ENCODE measurements at places on chromosomes 13 and 19. TPM values are rescaled to one million over a fixed set of nuclear protein-coding genes. Genes with fewer than 3 reads are reported as not detected.

TTC9B gene
- not detected for total RNA-seq

NAPSA gene
- total RNA-seq = 3.1 TPM

HRC gene
- not detected for total RNA-seq

PLK5 gene
- total RNA-seq = not detected

- H3K4me1 ChIP-seq = peaks cover 9% of the 10 kb centered on the region
- peaks cover 49% of the 10 kb centered on the region for H3K36me3 ChIP-seq
- no peaks in the 10 kb centered on the region for H3K27me3 ChIP-seq
- peak overlapping the region; percentile 79 for H3K27ac ChIP-seq
- H3K4me3 ChIP-seq = no peak overlapping the region
These were observed 5.1 kb downstream of the ZNF473 start for GRCh38 chr19:50030937-50031336.

GRCh38 chr13:41060724-41061074 is 610 bp upstream of the WBP4 start:
- H3K27ac ChIP-seq = peak overlapping the region; percentile 93
- peak overlapping the region; percentile 91 for H3K4me3 ChIP-seq
- DNase-seq = peak; percentile 97
- peaks cover 11% of the 10 kb centered on the region for H3K36me3 ChIP-seq

DNA sequence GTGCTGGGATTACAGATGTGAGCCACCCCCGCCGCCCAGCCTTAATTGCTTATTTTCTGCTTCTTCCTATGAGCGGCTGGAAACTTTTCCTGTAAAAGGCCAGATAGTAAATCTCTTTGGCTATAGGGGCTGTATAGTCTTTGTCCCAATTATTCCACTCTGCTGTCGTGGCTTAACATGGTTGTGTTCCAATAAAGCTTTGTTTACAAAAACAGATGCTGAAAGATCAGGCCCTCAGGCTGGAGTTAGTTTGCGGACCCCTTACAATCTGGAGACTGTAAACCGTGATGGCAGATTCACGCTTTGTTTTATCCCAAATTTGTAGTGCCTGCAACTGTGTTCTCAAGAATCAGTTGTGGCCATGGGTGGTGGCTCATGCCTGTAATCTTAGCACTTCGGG is 10.7 kb downstream of the KCNC3 start:
- H3K36me3 ChIP-seq = peaks cover 7% of the 10 kb centered on the region
- H3K27ac ChIP-seq = no peak overlapping the region
- DNase-seq = no peak
- peaks cover 15% of the 10 kb centered on the region for H3K27me3 ChIP-seq

- no peaks in the 10 kb centered on the region for H3K4me1 ChIP-seq
- no peak overlapping the region for H3K4me3 ChIP-seq
- no peaks in the 10 kb centered on the region for H3K36me3 ChIP-seq
- no peaks in the 10 kb centered on the region for H3K27me3 ChIP-seq
- DNase-seq = no peak
These were observed 63.7 kb upstream of the WDFY2 start for GRCh38 chr13:51520524-51520923.

DNA sequence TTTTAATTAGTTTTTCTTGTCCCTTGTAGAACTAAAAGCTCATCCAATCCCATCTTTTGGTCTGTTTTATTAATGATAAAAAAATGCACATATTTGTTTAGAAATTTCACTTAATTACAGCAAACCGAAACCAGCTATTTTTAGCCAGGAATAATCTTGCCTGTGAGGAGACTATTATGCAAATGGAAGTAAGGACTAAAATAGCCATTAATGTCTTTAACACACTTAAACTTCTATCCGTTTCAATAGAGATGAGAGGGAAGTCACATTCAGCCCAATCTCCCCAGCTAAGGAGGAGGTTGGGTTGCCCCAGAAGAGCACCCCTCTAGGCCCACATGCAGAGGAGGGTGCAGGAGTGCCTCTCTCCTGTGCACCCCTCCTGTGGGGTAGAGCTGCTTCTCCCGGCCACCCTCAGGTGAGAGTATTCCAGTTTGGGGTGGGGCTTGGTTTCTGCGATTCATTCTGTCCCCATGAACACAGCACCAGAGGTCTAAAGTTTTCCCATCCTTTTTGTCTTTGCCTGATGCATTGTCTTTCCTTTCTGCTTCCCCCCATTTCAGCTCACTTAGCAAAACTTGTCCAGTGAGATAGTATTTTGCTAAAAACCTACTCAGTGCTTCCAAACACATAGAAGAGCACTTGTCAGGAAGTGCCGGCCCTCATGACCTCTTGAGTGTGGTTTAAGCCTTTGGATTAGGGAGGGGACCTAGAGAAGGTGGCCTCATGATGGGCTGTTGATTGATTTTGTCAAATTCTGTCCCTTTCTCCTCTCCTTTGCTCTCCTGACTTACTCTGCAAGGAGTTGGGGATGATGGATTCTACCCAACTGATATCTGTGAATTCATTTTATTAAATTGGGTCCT is 28.2 kb downstream of the FGF9 start:
- H3K4me3 ChIP-seq = no peak overlapping the region
- no peaks in the 10 kb centered on the region for H3K27me3 ChIP-seq
- no peaks in the 10 kb centered on the region for H3K4me1 ChIP-seq
- no peak for DNase-seq

- peak; percentile 89 for DNase-seq
- H3K27me3 ChIP-seq = peaks cover 21% of the 10 kb centered on the region
- peak within 1 kb of the TSS; percentile 76 for H3K27ac ChIP-seq
- H3K4me1 ChIP-seq = peaks cover 10% of the 10 kb centered on the region
- H3K36me3 ChIP-seq = peaks cover 18% of the 10 kb centered on the region
- peak within 1 kb of the TSS; percentile 38 for H3K4me3 ChIP-seq
These were observed at the start of gene FUT1 for GRCh38 chr19:48752496-48753365. TSS of gene FUT1 (minus strand) at chr19:48752641. CDS start at chr19:48751281, 1,360 bp downstream.

DNA sequence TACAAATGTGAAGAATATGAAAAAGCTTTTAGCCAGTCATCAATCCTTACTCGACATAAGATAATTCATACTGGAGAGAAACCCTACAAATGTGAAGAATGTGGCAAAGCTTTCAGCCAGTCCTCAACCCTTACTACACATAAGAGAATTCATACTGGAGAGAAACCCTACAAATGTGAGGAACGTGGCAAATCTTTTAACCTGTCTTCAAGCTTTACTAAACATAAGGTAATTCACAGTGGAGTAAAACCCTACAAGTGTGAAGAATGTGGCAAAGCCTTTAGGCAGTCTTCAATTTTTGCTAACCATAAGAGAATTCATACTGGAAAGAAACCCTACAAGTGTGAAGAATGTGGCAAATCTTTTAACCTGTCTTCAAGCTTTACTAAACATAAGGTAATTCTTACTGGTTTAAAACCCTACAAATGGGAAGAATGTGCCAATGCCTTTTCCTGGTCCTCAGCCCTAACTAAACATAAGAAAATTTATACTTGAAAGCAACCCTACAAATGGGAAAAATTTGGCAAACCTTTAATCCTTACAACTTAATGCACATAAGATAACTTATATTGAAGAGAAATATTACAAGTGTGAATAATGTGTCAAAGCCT is 74.1 kb upstream of the ZNF681 start:
- DNase-seq = no peak
- H3K4me1 ChIP-seq = no peaks in the 10 kb centered on the region
- no peaks in the 10 kb centered on the region for H3K36me3 ChIP-seq
- no peak overlapping the region for H3K4me3 ChIP-seq
- H3K27ac ChIP-seq = no peak overlapping the region

DNA sequence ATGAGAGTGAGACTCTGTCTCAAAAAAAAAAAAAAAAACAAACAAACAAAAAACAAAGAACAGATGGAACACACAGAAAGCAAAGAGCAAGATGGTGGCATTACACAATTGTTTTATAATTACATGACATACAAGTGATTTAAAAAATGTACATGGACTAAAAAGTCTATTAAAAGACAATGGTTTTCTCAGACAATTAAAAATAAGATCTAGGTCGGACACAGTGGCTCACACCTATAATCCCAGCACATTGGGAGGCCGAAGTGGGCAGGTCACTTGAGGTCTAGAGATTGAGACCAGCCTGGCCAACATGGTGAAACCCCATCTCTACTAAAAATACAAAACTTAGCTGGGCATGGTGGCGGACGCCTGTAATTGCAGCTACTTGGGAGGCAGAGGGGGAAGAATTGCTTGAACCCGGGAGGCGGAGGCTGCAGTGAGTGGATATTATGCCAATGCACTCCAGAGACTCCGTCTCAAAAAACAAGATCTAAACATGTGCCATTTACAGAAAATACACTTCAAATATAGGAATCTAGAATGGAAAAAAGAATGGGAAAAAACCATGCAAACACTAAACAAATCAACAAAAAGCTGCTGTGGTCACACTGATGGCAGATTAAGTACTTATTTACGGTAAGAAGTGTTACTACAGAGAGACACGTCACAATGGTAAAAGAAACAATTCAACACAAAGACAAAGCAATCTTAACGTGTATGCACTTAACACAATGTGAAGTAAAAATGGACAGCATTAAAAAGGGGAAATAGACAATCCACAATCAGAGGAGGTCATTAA is 26.7 kb downstream of the MIER2 start:
- DNase-seq = no peak
- H3K36me3 ChIP-seq = peaks cover 40% of the 10 kb centered on the region
- H3K27ac ChIP-seq = no peak overlapping the region
- no peaks in the 10 kb centered on the region for H3K27me3 ChIP-seq

DNA sequence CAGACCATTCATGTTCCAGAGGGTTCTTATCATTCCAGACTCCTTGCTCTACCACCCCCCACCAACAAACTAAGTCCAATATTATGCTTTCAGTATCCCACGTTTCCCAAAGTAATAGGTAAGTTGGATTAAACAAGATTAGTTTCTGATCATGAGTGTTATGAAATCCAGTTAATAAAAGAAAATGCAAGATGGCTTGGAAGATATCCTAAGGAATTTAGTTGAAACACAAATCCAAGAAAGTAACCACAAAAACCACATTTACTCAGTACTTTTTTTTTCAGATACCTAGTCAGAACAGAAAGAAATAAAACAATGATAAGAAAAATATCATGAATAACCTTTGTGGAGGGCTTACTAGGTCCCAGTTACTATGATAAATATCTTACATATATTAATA is 119.4 kb upstream of the MIR17HG start:
- no peak for DNase-seq
- no peak overlapping the region for H3K4me3 ChIP-seq
- no peaks in the 10 kb centered on the region for H3K27me3 ChIP-seq
- no peaks in the 10 kb centered on the region for H3K36me3 ChIP-seq
- no peak overlapping the region for H3K27ac ChIP-seq
- H3K4me1 ChIP-seq = no peaks in the 10 kb centered on the region

GRCh38 chr19:38803543-38803942 is 9.2 kb downstream of the LGALS4 start:
- H3K4me3 ChIP-seq = no peak overlapping the region
- H3K36me3 ChIP-seq = peaks cover 18% of the 10 kb centered on the region
- H3K27ac ChIP-seq = no peak overlapping the region
- peak; percentile 51 for DNase-seq
- H3K4me1 ChIP-seq = peaks cover 12% of the 10 kb centered on the region
- no peaks in the 10 kb centered on the region for H3K27me3 ChIP-seq

GRCh38 chr13:20128459-20128931 is 32.4 kb downstream of the GJA3 start:
- peaks cover 22% of the 10 kb centered on the region for H3K4me1 ChIP-seq
- no peak for DNase-seq
- peak overlapping the region; percentile 60 for H3K27ac ChIP-seq
- peak overlapping the region; percentile 62 for H3K4me3 ChIP-seq

- H3K4me1 ChIP-seq = peaks cover 16% of the 10 kb centered on the region
- no peak overlapping the region for H3K27ac ChIP-seq
- H3K27me3 ChIP-seq = no peaks in the 10 kb centered on the region
These were observed 10.5 kb downstream of the PVR start for GRCh38 chr19:44653977-44654774.

- H3K27me3 ChIP-seq = no peaks in the 10 kb centered on the region
- H3K4me1 ChIP-seq = no peaks in the 10 kb centered on the region
- no peak for DNase-seq
- no peaks in the 10 kb centered on the region for H3K36me3 ChIP-seq
- H3K4me3 ChIP-seq = no peak overlapping the region
- no peak overlapping the region for H3K27ac ChIP-seq
These were observed 182.2 kb downstream of the LMO7 start for GRCh38 chr13:75818179-75818967.

DNA sequence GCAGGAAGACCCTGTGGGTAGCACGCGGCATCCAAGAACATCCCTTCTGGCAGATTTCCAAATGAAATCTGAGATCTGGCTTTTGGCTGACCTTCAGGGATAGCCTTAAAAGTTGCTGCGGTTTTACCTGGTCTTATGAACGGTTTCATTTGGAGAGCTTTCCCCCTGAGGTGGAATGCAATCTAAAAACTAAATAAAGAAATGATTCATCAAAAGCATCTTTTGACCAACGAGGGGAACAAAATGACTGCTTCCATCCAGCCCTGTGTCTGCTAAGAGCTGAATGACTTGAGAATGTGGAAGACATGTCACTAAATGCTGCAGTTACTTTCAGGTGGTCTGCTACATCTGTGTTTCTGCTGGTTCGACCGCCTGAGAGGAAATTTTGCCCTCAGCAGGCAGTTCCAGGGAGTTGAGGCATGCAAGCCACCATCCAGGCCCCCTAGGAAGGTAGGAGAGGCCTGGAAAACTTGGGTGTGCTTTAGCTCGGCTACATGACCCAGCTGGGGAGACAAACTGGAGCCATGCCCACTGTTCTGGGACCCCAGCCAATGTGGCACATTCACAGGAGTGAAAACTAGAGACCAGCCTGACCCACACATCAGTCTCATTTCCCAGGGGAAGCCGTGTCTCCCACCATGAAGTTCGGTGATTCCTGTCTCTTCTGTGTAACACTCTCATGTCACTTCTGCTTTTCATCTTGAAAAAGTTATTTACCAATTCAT is 175.1 kb upstream of the KL start:
- H3K27ac ChIP-seq = no peak overlapping the region
- H3K4me3 ChIP-seq = no peak overlapping the region
- DNase-seq = no peak
- H3K36me3 ChIP-seq = no peaks in the 10 kb centered on the region

DNA sequence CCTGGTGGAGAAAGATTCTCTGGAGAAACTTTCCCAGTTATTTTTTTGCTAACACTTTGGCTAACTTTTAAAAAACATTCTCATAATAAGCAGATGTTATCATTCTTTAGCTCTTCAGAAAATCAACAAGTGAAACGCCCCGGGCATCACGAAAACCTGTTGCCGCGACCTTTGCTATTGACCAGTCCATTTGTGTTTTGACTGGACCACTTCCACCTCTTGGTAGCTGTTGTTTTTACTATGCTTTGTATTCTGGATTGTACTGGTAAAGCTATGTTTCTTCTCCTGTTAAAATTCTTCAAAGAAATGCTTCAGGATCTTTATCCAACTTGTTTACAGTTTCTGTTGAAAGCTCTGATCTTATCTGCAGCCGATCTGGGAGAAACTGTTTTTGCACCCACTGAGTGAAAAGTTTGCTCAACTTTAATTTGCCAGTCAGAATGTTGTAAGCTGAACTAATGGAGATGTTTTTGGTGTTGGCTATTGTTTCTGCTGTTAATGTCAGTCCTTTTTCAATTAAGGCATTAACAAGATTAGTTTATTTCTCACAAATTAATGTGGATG is 23.3 kb downstream of the UFM1 start:
- no peaks in the 10 kb centered on the region for H3K27me3 ChIP-seq
- DNase-seq = no peak
- no peak overlapping the region for H3K4me3 ChIP-seq
- H3K27ac ChIP-seq = no peak overlapping the region
- no peaks in the 10 kb centered on the region for H3K36me3 ChIP-seq
- no peaks in the 10 kb centered on the region for H3K4me1 ChIP-seq

- no peak overlapping the region for H3K4me3 ChIP-seq
- H3K36me3 ChIP-seq = no peaks in the 10 kb centered on the region
- no peak for DNase-seq
- no peaks in the 10 kb centered on the region for H3K4me1 ChIP-seq
- H3K27ac ChIP-seq = no peak overlapping the region
- no peaks in the 10 kb centered on the region for H3K27me3 ChIP-seq
These were observed 95.8 kb downstream of the CCNA1 start for GRCh38 chr13:36528105-36528504.

Measured in spleen (tissue), 13 donors.